Hindlimb muscle (tissue), 1 donor: ENCODE measurements at places on chromosomes 12 and 14. TPM values are rescaled to one million over a fixed set of nuclear protein-coding genes. Genes with fewer than 3 reads are reported as not detected.

- no peak for DNase-seq
Observed at GRCh38 chr12:16392846-16393535, 45.5 kb downstream of the MGST1 start.

GRCh38 chr14:80637756-80638619, 303.6 kb downstream of the CEP128 start:
- DNase-seq, result no peak

GRCh38 chr12:21940549-21941505, at the start of gene ABCC9:
Gene ABCC9 (minus strand): TSS chr12:21941426. CDS start chr12:21936674, 4,752 bp downstream.
- DNase-seq, result peak; percentile 76

GRCh38 chr12:93099792-93100191, 170.7 kb upstream of the EEA1 start:
- DNase-seq, result no peak

- DNase-seq, result peak; percentile 26
Observed at GRCh38 chr12:18551106-18551505, 186.7 kb downstream of the PLCZ1 start.

GRCh38 chr14:68234101-68234905, 414.7 kb downstream of the RAD51B start:
- no peak for DNase-seq

DNA sequence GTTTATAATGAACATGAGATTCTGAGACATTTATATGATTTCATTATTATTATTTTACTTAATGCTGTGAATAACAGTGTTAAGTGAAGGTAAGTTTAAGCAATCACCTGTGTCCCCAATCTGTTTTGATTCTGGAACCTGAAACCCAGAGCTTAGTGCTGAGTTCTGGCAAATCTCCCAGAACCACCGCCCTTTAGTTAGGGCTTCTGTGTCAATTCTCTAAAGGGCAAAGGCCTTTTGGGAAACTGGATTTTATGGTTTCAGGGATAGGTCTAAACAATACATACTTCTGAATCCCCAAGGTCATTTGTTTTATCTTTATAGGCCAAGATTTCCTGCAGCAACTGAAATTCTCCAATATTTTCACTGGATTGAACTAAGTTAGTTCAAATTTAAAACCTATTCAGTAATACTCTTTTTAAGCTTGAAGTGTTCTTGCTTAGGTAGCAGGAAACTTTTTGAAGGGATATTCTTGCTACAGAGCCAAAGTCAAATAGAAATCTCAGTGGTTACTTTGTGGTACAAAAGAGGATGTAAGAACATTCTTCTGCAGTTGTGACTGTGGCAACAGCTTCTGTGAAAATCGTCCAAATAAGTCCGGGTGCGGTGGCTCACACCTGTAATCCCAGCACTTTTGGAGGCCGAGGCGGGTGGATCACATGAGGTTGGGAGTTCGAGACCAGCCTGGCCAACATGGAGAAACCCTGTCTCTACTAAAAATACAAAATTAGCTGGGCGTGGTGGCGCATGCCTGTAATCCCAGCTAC, 10.0 kb upstream of the PKP2 start:
- DNase-seq, result no peak

DNA sequence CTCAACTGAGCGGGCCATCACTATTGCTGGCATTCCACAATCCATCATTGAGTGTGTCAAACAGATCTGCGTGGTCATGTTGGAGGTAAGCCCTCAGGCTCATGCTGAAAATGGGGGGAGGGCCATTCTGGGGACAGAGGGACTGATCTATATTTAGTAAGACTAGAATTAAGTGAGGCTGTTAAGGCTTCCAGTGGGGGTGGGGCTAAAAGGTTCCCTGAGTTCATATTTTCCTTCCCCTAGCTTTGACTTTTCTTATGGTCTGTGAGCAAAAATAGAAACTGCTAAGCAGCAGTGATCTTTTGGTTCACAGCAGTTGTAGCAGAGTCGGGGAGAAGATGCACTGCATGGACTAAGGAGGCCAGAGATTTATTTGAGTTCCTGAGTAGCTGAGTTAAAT, 9.2 kb downstream of the PCBP2 start:
- DNase-seq, result no peak

- no peak for DNase-seq
Observed at GRCh38 chr12:10069099-10069498, 29.7 kb downstream of the CLEC1A start.

- no peak for DNase-seq
Observed at GRCh38 chr12:104443008-104443407, 13.7 kb upstream of the CHST11 start.

GRCh38 chr12:89251342-89252271, 100.7 kb downstream of the DUSP6 start:
- no peak for DNase-seq

DNA sequence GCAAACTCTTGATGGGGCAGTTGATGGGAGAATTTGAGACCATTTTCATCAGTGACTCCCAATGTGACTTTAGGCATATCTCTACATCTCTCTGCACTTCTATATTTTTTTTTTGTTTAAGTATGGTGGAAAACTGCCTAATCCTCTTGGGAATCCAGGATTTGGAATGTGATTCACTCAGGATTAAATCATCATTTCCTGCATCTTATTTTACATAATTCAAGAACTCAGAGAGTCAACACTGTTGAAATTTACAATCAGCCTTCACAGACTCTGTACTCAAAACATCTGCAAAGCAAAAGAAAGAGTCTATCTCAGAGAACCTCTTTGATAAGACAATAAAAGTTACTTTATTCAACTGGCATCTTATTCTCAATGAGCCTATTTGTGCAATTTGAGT, 260.7 kb upstream of the NOS1 start:
- DNase-seq, result no peak

GRCh38 chr12:43009846-43010240, 420.3 kb upstream of the PRICKLE1 start:
- DNase-seq, result no peak

DNA sequence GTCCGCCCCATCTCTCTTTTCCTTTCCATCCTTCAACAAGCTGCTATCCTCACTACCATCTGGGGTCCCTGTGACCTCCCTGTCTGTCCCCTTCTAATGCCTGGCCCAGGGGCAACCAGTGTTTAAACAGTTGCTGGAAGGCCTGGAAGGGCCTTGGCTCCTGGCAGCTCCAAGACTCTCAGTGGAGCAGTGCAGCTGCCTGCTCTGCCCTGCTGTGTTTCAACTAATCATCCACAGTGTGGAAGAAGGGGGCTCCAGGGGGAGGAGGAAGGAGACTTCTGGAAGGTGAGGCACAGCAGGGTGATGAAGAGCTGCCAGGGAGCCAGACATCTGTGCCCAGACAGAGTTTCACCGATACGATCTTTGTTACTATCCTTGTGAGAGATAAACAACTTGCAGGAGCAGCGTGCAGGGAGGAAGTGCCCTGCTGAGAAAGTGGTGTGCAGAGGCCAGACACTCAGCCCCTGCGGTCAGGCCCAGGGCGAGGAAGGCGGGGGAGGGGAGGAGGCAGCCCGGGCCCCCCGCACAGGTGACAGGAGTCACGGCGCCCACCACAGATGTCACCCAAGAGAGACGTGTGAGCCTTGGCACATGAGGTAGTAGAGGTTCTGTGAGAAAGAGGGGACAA, 1061.8 kb downstream of the BCL11B start:
- no peak for DNase-seq

GRCh38 chr14:72515779-72516770, 377.8 kb downstream of the DPF3 start:
- no peak for DNase-seq

GRCh38 chr14:95611293-95611880, 74.8 kb upstream of the TCL1B start:
- no peak for DNase-seq

GRCh38 chr14:104547310-104547997, 32.1 kb upstream of the C14orf180 start:
- no peak for DNase-seq

DNA sequence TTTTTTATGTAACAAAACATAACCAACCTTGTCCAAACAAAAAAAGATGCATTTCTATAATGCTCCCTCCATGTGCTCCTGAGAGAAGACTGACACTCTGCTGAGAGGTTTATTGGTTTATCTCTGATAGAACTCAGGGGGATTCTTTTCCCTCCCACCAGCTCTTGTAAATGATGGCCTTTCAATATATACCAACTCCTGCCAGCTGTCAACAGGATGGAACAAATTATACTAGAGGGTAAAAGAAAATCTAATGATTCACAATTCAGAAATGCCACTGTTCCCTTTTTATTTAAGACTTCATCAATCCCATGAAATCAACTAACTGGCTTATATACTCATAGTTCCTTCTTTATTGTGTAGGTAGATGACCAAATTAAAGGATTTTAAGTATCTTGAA, 25.4 kb downstream of the PSMC1 start:
- DNase-seq, result no peak

DNA sequence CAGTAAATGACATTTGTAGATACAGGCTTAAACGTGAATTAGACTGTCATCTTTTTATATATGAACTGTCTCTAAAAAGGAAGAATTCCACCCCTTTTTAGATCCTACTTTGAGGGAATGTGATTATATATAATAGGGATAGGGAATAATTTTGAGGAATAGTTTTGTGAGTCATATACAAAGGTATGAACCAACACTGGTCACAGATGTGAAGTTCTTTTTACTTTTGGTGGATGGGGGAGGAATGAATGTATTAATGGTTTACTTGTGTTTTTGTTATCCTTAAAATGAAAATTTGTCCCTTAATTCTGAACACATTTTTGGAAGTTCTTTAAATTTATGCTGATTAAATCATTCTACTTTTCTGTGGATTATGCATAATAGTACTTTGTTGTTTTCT, 30.4 kb downstream of the FRS2 start:
- DNase-seq, result no peak

DNA sequence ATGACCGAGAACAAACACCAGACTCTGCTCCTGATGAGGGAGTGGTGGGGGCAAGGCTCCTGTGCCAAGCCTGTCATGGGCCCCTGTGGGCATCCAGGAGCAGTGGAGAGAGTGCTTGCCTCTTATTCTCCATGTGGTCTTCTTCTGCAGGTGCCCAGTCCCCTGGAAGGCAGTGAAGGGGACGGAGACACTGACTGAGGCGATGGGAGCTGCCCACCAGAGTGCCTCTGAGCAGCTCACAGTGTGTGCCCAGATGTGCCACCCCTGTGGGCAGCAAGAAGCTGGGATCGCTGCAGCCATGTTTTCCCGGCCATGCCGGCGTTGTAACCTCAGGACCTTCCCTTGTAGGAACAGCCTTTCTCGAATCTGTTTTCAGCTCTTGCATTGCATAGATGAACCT, 6.4 kb upstream of the EP400 start:
- no peak for DNase-seq

DNA sequence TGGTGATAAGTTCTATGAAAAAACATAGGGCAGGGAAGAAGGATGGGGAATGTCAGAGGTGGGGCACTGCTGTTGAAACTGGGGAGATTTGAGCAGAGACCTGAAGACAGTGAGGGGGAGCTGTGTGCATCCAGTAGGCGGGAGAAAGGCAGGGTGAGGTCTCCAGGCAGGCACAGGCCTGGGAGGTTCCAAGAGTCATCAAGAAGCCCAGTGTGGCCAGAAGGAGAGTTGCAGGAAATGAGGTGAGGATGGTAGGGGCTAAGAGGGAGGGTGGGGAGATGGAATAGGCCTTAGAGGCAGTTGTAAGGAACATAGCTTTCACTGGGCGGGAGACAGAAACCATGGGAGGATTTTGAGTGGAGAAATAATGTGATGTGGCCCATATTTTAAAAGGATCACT, 341.8 kb downstream of the GLT1D1 start:
- DNase-seq, result no peak

DNA sequence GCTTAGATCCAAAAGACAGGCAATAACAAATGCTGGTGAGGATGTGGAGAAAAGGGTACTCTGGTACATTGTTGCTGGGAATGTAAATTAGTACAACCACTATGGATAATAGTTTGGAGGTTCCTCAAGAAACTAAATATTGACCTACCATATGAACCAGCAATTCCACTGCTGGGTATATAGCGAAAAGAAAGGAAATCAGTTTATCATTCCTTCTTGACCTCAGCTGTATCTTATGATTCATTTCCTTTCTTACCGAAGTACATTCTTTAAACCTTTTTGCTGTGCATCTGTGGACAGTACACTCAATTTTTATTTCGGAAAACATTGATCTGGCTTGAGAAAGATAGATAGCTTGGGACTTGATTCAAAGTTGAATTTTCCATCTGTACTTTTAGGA, 183.2 kb upstream of the LRFN5 start:
- DNase-seq, result no peak

DNA sequence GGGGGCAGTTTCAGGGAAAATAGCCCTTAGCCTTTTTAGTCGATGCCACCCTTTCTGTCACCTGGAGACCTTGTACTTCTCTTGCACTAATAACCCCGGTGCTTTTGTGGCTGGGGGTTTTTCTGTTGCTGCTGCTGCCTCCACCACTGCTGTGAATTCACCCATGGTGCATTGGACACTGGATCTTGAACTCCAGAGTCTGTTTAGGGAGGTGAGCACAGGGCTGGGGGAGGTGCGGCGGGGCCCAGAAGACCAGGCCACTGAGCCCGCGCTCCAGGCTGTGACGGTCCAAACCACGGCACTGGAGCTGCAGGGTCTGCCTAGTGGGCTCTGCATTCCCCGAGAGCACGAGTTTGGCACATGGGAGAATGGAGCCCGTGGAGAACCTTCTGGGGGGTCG, 100.6 kb downstream of the NINJ2 start:
- DNase-seq, result no peak

DNA sequence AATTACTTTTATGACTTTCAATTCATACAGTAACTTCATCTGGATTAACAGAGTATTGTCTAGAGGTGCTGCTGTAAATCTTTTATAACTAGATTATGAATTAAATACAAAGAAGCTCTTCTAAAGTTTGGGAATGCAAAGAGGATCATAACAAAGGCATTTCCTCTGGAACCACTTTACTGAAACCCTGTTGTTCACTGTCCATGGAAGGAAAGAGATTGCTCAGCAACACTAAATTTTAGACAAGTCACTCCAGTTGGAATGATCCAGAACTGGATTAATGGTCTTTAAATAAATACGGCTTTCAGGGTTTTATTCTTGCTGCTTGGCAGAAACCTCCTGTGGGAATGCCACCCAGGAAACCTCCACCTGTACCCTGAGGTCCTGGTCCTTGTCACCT, 250.6 kb downstream of the KSR2 start:
- DNase-seq, result no peak

FAM186B gene
- polyA plus RNA-seq, result 2.7 TPM

LBHD2 gene
- not detected for polyA plus RNA-seq

FRS2 gene
- polyA plus RNA-seq, result 17.1 TPM

NYNRIN gene
- polyA plus RNA-seq, result 25.1 TPM

RHOF gene
- polyA plus RNA-seq, result 3.7 TPM

CCDC175 gene
- polyA plus RNA-seq, result not detected

PPFIA2 gene
- 1.3 TPM for polyA plus RNA-seq

CLEC2B gene
- 1.7 TPM for polyA plus RNA-seq

DTX1 gene
- 5.9 TPM for polyA plus RNA-seq

IRF2BPL gene
- 26.9 TPM for polyA plus RNA-seq

BEST3 gene
- polyA plus RNA-seq, result 85.5 TPM

OAS3 gene
- polyA plus RNA-seq, result 6.5 TPM

MYBPC1 gene
- 3,488 TPM for polyA plus RNA-seq

ERGIC2 gene
- 47.1 TPM for polyA plus RNA-seq

METTL25 gene
- polyA plus RNA-seq, result 7.3 TPM

TMEM229B gene
- polyA plus RNA-seq, result 0.31 TPM
